Peyer's patch (tissue), 4 donors: ENCODE measurements at places on chromosomes 16 and 17. TPM values are rescaled to one million over a fixed set of nuclear protein-coding genes. Genes with fewer than 3 reads are reported as not detected.

SDR42E2 gene
- total RNA-seq: not detected

EFNB3 gene
- total RNA-seq: 0.27 TPM

GNG13 gene
- not detected for total RNA-seq

CLEC18B gene
- total RNA-seq: 1.2 TPM

DDX19B gene
- 43.8 TPM for total RNA-seq

TVP23A gene
- total RNA-seq: not detected

CFAP97D1 gene
- total RNA-seq: not detected

IRX5 gene
- not detected for total RNA-seq

EPX gene
- total RNA-seq: not detected

CD300H gene
- not detected for total RNA-seq
